ENCODE measurements at places on chromosomes 16 and 17.
A peak's percentile ranks its signal among the peaks of the same experiment; 100 is the strongest.

DNA sequence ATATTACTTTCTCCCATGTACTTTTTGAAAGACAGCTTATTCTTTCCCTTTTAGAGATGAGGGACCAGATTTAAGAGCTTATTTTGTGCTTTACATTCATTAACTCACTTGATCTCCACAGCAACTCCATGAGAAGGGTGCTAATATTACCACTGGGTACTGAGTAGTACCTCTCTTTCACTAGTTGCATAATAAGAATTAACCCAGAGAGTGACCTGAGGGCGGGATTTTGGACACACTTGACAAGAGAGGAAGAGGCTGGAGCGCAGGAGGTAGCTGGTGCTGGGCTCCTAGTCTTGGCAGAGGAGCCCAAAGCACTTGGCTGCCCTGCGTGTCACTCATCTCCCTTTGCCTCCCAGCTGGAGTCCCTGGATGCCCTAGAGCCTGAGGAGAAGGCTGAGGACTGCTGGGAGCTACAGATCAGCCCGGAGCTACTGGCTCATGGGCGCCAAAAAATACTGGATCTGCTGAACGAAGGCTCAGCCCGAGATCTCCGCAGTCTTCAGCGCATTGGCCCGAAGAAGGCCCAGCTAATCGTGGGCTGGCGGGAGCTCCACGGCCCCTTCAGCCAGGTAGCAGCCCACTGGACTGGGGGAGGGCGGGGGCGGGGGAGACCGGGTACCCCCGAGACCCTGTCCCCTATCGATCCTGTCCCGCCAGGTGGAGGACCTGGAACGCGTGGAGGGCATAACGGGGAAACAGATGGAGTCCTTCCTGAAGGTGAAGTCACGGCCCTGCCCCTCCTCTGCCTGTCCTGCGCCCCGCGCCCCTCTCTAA is 1.7 kb upstream of the MAZ start:
- H3K27ac ChIP-seq, result peak overlapping the region; percentile 95
- no peak for DNase-seq
- H3K4me3 ChIP-seq, result peak overlapping the region; percentile 79
- H3K27me3 ChIP-seq, result no peaks in the 10 kb centered on the region
- H3K4me1 ChIP-seq, result peaks cover 11% of the 10 kb centered on the region
- H3K36me3 ChIP-seq, result peaks cover 25% of the 10 kb centered on the region

- H3K36me3 ChIP-seq, result no peaks in the 10 kb centered on the region
- H3K27ac ChIP-seq, result no peak overlapping the region
- H3K4me3 ChIP-seq, result no peak overlapping the region
Measured at GRCh38 chr17:55524440-55525220, 13.4 kb upstream of the SMIM36 start.

GRCh38 chr16:11212798-11213196 is 43.2 kb downstream of the SOCS1 start:
- H3K27ac ChIP-seq, result no peak overlapping the region
- H3K4me1 ChIP-seq, result no peaks in the 10 kb centered on the region
- H3K27me3 ChIP-seq, result peaks cover 5% of the 10 kb centered on the region
- no peak overlapping the region for H3K4me3 ChIP-seq

GRCh38 chr17:59439741-59440211 is 108.3 kb downstream of the YPEL2 start:
- no peaks in the 10 kb centered on the region for H3K36me3 ChIP-seq
- H3K4me1 ChIP-seq, result peaks cover 8% of the 10 kb centered on the region
- H3K4me3 ChIP-seq, result no peak overlapping the region
- DNase-seq, result peak; percentile 31
- H3K27ac ChIP-seq, result no peak overlapping the region
